ENCODE measurements at places on chromosomes 5 and 9. TPM values are rescaled to one million over a fixed set of nuclear protein-coding genes. Genes with fewer than 3 reads are reported as not detected.

PRRC1 gene
- 45.3 TPM for total RNA-seq

SOHLH1 gene
- not detected for total RNA-seq

ADAMTS19 gene
- not detected for total RNA-seq

KLHL3 gene
- 50.4 TPM for total RNA-seq

PHYHD1 gene
- total RNA-seq: 0.26 TPM
